ENCODE measurements at places on chromosomes 11 and 22.

DNA sequence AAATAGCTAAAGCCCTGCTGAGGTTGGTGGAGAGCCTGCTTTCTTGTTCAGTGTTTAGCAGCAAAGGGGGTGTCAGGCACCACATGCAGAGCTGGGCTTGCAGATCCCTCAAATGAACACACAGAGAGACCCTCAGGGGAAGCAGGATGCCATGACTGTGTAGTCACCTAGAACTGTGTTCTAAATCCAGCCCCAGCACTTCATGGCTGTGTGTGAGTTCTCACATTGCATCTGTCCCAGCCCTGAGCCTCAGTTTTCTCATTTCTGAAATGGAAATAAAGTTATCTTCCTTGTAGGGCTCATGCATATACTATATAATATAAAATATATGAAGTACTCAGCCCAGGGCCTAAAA lies 47.1 kb downstream of the CWC15 start:
- no peak for DNase-seq

- no peak for DNase-seq
Measured at GRCh38 chr11:38538866-38539680, 1941.0 kb upstream of the RAG2 start.

DNA sequence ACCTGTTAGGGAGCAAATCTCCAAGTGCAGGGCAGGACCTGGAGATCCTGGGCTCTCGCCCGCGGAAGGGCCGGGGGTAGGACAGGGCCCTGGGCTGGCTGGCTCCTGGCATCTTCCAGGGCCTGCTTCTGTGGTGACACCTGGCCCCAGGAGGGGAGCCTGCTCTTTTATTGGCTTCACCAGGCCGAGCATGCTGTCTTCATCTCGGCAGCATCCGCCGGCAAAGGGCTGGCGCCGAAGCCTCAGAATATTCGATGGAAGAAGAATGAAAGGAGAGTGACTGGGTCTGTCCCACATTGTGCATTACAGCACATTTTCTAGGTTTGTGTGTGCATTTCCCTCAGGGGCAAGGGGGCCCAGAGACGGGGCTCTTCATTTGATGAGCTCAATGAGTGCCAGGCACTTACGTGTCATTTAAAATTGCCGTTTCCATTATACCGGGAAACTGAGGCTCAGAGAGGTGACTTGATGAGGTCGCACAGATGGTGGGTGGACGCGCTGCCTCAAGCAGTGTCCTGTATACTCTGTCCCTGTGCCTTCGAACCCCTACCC lies 70.0 kb downstream of the RBX1 start:
- DNase-seq = no peak

DNA sequence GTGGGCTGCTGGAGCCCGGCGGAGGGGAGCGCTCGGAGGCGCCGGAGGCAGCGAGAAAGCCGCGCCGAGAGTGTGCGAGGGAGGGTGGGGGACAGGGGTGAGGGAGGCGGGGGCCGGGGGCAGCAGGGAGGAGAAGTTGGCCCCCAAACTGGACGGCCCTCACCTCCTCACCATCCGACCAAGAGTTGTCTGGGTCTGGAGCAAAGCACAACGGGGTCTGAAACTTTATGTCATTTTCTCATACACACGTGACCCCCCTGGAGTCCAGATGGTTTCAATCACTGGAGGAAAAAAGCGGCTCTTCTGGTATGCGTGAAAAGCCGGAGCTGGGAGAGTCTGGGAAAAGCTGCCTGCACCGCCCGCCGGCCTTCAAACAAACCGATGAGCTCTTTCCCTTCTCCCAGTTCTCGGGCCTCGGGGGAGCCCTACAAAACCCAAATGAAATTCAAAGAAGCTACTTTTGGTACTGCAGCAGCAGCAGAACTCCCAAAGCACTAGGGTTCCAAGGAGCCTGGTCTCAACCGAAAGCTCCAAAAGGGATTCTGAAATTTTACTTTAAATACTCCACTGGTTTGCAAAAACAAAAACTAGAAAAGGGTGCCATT lies 39.7 kb upstream of the AKIP1 start:
- DNase-seq = no peak

DNA sequence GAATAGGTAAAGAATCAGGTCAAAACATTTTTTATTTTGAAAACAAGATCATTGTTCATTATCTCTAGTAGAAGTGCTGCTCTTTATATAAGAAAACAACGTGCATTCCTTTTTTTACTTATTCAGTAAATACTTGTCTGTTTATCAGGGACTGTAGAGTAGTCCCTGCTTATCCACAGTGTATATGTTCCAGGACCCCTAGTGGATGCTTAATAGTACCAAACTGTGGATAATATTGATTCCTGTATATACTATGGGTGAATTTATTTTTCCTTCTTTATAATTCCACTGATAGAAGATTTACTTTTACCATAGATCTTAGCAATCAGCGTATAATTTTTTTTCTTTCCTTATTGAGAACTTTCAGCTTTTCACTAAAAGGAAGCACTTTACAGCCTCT lies 32.6 kb downstream of the CEP295 start:
- no peak for DNase-seq

DNA sequence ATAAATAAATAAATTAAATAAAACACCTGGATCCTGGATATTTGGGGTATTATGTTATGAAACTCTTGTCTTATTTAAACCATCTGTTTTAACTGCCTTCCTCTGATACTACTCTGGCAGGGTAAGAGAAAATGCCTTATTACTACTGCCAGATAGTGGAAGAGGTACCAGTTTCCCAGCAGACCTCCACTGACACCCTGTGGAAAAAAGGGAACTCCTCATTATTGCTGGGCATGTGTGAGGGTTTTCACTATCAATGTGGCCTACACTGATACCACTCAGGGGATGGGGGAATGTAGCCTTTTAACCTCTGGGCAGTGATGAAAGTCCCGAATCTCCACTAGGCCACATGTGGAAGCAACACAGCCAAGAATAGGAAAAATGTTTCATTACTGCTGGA lies 121.0 kb downstream of the LUZP2 start:
- no peak for DNase-seq

- DNase-seq = no peak
Measured at GRCh38 chr22:26479792-26480610, 3.6 kb downstream of the HPS4 start.

- no peak for DNase-seq
Measured at GRCh38 chr11:98568013-98568412, 452.7 kb upstream of the CNTN5 start.

DNA sequence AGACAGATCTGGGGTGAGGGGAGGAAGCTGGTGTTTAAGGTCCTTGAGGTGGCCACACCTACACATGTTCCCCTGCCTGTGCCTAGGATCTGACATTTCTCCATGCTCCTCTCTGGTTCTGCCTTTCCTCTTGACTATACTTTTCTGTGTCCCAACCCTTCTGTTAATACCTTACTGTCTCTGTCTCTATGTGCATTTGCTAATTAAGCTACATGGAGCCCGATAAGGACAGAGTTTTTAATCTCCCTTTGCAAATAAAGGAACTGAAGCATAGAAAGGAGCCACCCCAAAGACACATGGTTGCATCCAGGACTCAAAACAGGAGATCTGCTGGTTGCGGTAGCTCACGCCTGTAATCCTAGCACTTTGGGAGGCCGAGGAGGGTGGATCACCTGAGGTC lies 33.1 kb upstream of the CDON start:
- DNase-seq = no peak

- DNase-seq = no peak
Measured at GRCh38 chr11:61198361-61198760, 5.0 kb upstream of the PGA3 start.

- DNase-seq = no peak
Measured at GRCh38 chr11:91776655-91777054, 448.0 kb upstream of the FAT3 start.
